Activated T-helper 2 cell treated with anti-CD3 and anti-CD28 coated beads, Interferon-gamma antibody, Interleukin-2, Interleukin-4, amounts not matched to agents 10 μg/mL and 5 μg/mL and 100 μg/mL, durations not matched to agents 14 hours and 24 hours and 36 hours (primary cell): ENCODE measurements at places on chromosomes 11 and 22.

DNA sequence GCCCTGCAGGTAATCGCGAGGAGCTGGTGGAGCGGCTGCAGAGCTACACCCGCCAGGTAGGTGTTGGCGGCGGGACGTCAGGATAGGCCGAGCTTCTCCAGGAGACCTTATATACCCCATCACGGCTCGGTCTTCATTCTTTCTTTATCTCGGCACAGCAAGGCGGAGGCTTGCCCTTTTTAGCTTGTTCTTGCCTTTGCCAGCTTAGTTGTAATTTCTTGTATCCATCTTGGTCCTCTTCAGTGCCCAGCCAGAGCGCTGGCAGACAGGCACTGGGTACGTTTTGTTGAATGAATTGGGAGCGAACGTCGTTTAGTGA is 459 bp downstream of the SF3B2 start:
- DNase-seq, result no peak

DNA sequence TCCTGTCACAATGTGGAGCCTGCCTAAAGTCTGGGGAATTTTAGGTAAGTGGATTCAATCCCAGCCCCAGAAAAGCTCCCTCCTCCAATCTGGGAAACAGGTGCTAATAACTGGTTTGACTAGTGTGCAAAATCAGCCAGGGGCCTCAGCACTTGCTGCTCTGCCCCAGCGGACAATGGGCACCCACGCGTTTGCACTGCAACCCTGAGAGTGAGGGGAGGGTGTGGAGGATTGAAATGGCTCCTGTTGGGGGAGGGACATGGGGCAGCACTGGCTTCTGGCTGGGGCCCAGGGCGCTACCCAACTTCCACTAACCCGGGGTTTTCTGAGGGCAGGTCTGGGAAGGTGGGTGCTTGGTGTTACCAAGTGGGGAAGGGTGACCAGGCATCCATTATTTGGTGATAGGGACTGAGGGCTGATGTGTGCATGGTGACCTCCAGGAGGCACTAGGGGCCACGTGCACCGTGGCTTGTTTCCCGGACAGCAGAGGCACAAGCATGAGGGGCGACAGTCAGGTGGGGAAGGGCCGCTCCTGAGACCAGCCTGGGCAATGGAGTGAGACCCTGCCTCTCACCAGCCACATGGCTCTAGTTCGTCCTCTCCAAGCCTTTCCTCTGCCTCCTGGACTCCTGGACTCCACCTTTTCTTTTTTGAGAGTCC is 4.3 kb upstream of the PNPLA5 start:
- no peak for DNase-seq

DNA sequence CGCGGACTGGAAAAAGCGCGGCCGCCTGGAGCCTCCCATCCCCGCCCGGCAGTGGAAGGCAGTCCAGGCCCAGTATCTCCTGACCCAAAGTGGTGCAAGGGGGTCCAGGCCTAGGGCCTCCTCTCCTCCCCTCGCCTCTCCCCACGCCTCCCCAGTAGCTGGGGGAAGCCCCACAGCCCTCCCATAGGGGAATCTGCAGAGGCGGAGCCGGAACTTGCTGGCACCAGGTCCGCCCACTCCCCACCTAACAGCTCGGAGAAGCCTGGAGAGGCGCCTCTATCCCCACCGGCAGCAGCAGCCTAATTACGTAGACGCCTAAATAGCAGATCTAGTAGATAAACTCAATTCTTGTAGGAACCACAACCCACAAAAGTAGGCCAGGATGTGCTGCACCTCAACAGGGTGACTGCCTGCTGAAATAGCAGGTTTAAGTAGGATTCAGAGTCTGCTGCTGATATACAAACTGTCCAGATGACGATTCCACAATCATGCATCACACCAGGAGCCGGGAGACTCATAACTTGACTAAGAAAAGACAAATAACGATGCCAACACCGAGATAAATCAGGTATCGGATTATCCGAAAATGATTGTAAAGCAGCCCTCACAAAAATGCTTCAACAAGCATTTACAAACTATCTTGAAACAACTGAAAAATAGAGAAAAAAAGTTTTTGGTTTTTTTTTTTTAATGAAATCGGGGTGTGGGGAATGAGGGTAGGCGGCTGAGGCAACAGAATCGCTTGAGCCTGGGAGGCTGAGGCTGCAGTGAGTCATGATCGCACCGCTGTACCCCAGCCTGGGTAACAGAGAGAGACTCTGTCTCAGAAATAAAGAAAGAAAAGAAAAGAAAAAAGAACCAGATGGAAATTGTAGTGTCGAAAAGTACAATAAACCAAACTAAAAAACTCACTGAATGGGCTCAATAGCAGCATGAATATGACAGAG is 11.4 kb upstream of the BRD1 start:
- DNase-seq, result peak; percentile 86

DNA sequence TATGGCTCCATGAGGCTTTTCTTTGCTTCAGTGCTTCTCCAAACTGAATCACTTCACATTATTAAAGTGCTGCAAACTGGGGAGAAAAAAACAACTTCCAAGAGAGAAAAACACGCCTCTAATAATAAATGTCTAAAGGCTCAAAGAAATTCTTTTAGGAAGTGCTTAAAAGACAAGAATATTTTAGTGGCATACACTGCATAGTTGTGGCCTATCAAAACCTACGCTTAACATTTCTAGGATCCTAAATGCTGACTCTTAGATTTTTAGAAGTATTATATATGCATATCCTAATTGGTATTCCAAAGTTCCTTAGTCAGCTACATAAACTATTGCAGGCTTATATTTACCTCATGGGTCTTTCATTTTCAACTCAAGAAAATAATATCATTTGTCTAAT is 879.0 kb upstream of the CCDC90B start:
- no peak for DNase-seq

GRCh38 chr11:72069200-72069599 is 11.1 kb downstream of the NUMA1 start:
- DNase-seq, result no peak

GRCh38 chr11:70333261-70333660 is 62.8 kb downstream of the PPFIA1 start:
- no peak for DNase-seq

DNA sequence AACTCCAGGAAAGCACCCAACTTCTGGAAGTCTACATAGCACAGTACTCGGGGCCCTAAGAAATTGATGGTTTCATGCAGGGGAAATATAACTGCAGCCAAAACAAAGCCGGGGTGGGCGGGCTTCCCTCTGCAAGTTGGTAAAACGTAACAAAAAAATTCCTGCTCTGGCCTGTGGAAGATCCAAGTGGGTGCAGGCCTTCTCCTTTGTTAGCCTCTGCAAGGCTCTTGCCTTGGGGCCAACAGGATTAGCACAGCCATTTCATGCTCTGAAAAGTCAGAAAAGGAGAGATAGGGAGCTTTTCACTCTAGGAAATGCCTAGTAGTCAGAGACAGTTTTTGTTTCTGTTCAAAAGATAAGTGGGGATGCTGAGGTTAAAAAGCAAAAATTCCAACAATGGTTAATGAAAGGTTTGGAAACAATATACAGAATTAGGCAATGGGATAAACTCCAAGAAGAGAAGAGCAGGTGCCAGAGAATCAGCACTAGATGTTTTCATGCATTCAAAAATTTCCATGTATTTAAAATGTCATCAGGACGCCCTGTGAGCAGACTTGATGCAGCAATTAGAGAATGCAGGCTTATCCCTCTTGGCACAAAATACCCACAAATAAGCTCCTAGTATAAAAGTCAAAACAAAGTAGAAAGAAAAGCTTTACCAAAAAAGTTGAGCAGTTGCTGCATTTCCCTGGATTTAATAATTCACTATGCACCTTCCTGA is 72.3 kb upstream of the CHRM4 start:
- DNase-seq, result no peak

DNA sequence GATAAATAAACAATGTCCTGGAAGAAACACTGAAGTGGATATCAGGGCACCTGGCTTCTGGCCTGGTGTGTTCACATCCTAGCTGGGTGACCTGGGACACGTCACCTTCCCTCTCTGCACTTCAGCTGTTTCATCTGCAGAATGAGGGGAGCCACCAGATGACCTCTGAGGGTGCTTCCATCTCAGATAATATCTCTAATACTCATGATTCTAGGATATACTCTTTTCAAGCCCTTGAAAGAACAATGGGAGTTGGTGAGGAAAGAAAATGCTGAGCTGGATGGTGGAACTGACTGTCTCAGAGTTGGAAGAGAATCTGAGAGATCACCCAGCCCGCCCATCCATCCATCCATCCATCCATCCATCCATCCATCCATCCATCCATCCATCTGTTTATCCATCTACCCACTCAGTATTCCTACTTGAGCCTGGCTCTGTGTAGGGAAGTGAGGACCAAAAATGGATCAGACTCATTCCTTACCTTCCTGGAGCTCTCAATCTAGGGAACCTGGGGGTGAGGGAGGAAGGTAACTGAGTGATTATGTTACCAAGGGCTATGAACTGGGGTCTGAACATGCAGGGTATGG is 28.2 kb upstream of the LIPT2 start:
- DNase-seq, result no peak

DNA sequence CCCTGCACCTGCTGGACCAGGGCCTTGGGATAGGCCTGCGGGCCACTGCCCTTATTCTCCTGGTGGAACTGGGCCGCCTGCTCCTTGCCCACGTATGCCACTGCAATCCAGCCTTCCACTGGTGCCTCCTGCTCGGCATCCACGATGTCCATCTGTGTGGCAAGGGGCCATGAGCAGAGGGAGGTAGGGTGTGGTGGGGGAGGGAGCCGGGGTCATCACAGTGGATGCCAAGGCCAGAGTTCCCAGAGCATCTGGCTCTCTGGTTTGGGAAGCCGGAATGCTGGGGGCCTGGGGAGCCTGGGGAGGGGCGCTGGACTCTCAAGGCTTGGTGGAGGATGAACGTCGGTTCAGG is 627 bp downstream of the RNF215 start:
- DNase-seq, result no peak

DNA sequence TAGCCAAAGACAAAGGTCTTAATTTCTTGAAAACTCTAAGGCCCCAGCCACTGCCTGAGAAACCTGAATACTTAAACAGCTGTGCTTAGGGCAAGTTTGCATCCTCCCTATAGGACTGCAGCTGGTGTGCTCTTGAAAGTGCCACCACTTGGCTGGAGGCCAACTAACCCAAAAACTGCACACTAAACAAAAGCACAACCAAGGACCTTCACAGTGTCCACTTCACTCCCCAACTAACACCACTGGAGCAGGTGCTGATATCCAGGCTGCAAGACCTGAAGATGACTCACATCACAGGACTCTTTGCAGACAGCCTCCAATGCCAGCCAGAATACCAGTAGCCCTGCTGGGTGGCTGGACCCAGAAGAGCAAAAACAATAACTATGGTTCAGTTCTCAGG is 357.7 kb upstream of the ARHGAP42 start:
- DNase-seq, result no peak

DNA sequence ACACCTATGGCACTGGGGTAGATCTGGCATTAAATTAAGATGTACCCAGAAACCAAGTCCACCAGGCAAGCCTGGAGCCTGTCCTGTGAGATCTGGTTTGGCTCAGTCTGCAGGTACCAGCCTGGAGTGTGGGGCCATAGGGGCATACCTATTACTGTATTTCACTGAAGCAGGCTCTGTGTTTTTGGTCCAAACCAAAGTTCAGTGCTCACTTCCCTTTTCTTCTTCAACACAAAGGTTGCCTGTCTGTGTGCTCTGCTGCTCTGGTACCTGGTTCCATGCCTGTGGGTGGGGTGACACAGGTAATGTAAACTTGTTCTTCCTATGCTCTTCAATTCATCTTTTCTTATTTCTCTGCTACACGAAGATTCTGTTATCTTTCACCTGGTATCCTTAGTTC is 19.8 kb upstream of the GLYATL2 start:
- no peak for DNase-seq

DNA sequence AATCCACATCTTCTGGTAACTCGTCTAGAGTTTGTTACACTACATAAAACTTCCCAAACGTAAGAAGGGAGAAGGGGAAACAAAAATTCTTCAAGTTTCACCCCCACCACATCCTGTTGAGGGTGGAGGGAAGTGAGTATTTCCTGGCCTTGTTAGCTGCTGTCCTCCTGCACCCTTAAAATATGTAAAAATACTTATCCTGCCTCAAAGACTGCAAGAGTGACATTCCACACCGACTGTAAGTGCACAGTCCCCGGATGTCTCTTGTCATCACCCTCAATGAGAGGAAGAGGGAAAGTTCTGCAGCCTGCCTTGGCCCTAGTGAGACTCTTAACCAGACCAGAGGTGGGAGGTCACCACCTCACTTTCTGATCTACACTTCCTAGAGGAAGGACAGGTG is 3.3 kb downstream of the TMEM121B start:
- no peak for DNase-seq

DNA sequence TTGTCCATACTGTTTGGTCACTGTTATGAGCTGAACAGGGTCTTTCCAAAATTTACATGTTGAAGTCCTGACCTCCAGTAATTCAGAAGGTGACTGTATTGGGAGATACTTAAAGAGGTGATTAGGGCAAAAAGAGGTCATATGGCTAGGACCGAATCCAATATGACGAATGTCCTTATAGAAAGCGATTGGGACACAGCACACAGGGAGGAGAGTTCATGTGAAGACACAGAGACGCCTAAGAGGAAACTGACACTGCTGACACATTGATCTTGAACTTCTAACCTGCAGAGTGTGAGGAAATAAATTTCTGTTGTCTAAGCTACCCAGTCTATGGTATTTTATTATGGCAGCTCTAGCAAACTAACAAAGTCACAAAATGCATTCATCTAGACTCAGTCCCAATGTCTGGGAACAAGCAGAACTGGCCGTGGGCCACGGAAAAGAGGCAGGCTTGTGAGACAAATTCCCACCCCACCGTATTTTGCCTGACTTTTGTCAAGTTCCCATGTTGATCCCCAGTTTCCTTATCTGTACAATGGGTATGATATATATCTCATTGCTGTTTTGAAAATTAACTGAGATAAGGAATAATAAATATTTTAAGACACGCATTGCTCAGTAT is 295.0 kb downstream of the NTM start:
- no peak for DNase-seq

DNA sequence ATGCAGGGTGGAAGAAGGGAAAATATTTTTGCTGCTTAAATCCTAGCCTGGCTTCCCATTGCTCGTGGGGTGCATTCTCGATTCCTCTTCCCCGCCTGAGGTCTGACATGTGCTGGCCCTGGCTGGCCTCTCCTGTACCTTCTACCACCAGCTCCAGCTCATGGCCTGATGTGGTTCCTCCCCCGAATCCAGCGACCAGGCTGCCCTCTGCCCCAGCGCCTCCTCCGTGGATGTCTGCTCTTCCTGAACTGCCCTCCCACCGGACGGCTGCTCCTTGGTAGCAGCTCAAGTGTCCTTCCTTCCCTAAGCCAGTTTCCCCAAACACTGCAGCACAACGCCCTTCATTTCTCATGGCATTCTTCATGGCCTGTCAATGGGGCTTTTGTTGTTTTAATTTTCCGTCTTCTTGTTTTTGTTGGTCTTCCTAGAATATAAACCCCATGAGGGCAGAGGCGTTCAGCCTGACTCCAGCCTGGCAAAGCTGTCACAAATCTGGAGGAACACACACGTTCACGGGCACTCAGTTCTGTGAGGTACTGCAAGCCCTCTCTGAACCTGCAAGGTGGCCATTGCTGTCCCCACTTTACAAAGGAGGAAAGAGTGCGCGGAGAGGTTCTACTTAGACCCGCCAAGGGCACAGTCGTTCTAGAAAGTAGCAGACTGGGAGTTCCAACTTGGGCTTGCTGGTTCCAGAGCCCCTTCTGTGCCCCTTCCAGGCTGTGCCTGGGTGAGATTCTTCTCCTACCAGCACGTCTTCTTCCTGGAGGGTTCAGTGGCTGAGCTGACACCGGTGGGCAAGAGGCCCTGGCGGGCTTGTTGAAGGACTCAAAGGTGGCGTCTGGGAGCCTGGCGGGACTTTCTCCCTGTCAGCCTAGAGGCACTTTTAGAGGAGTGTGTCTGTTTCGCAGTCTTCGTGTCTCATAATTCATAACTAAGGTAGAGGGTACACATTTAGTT is 953 bp upstream of the LRP5 start:
- no peak for DNase-seq
